Tibial artery (tissue), 4 donors: ENCODE measurements at places on chromosomes 2 and 18.

DNA sequence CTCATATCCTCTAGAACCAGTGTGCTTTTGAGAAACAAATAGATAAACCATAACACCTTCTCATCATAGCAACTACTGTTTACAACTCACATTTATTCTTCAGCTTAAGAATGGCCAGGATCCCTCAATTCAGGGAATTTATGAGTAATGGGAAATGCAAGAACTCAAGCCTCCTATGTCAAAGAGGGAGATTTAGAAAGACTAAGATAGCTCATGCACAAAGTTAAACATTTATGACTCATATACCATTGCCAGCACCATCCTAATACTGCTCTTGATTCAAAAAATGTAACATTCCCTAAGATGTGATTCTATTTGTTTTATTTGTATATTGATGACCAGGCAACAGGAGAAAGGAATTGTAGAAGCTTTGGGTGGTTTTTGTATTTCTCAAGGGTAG, 172.8 kb downstream of the CYP26B1 start:
- no peak for DNase-seq

DNA sequence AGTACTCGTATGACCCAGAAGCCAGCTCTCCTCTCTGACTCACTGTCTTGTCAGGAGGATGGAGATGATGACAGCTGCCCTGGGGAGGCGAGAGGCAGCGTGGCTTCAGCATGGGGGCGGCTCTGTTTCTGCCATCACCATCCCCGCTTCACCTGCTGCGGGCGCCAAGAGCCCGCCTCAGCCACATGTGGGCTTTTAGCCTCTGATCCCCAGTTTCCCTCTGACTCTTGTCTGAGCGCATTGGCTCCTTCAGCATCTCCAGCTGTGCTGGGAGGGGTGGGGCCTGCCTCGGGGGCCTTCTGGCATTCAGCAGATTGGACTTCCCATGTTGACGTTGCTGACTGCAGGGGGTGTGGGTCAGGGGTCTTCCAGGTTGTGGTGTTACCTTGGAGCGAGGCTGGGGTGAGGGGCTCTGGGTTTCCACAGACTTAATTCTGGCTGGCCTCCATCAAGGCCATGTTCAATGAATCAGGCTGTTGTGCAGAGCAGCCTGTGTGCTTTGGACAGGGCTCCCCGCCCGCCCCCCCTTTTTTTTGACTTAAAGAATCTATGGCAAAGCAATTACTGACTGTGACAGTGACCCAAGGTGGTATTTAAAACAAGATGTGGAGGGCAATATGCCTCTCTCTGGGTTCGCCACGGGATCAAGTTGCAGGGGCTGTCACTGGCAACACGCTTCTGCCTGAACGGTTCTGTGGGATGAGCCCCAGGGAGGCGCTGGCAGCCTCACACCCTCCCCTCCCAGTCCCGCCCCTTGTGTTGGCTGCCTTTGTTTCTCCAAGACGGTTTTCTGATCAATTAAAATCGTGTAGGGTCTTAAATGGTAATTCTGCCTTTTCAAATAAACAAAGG, 228.3 kb downstream of the LDLRAD4 start:
- DNase-seq = no peak

DNA sequence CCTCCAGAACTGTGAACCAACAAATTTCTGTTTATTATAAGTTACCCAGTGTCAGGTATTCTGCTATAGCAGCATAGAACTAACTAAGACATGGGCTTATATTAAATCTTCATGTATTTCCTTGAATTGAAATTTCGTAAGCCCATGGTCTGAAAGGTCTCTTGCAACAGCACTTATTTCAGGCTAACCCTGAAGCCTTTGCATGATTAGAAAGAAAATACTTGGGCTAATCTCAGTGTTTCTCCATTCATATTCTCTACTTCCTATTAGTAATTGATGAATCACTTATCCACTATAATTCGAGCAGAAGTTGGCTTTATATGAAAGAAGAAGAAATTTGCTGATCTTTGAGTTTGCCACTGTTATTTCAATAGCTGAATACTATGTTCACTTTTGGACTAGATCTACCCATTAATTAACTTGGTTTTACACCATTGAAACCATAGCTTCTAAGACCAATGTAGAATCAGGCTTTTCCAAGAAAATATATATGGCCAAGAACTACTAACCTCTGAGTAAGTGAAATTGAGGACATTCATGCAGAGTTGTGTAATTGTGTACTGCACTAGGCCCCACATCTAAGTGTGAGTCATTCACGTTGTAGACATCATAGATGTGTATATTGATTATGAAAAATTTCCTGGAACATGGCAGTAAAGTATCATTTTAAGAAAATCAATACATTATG, 731.6 kb downstream of the SOCS6 start:
- DNase-seq = no peak

- no peak for DNase-seq
Observed at GRCh38 chr2:121008975-121009374, 273.3 kb downstream of the GLI2 start.

DNA sequence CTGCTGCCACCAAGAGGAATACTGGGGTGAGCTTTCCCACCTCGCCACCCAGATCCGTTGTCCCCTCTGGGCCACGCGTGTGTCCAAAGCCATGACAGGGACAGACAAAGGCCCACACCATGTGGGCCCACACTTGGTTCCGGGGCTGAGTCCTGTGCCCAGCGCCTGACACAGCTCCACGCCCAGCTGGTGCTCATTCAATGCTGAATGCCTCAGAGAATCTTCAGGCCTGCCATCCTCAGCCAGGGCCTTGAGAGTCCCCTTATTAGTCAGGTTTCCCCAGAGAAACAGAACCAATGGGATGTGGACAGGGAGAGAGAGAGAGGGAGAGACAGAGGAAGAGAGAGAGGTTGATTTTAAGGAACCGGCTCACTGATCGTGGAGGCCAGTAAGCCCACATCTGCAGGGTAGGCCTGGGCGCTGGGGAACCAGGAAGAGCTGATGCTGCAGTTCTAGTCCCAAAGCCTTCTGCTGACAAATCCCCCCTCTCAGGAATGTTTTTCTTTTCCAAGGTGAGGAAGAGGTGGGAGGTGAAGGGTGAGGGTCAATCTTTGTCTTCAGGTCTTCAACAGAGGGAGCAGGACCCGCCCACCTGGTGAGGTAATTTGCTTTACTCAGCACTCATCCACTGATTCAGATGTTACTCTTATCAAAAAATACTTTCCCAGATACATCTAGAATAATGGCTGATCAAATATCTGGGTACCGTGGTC, 10.2 kb upstream of the SPATA3 start:
- no peak for DNase-seq

GRCh38 chr2:121884078-121884477, 128.6 kb downstream of the TSN start:
- DNase-seq = no peak
